Activated CD4-positive, alpha-beta T cell treated with anti-CD3 and anti-CD28 coated beads for 36 hours (primary cell): ENCODE measurements at places on chromosomes 1 and 21. TPM values are rescaled to one million over a fixed set of nuclear protein-coding genes. Genes with fewer than 3 reads are reported as not detected.

GRCh38 chr1:173294843-173295242 lies 87.7 kb upstream of the TNFSF4 start:
- peaks cover 24% of the 10 kb centered on the region for H3K4me1 ChIP-seq
- no peak overlapping the region for H3K4me3 ChIP-seq
- H3K27me3 ChIP-seq, result peaks cover 6% of the 10 kb centered on the region
- H3K27ac ChIP-seq, result no peak overlapping the region

- DNase-seq, result no peak
- H3K27ac ChIP-seq, result no peak overlapping the region
- H3K4me3 ChIP-seq, result no peak overlapping the region
- no peaks in the 10 kb centered on the region for H3K4me1 ChIP-seq
- no peaks in the 10 kb centered on the region for H3K36me3 ChIP-seq
These were observed 37.8 kb downstream of the CDCP2 start for GRCh38 chr1:54114955-54115354.

GRCh38 chr1:246214708-246215509 lies 292.2 kb downstream of the SMYD3 start:
- H3K4me1 ChIP-seq, result no peaks in the 10 kb centered on the region
- no peak overlapping the region for H3K4me3 ChIP-seq
- peaks cover 1% of the 10 kb centered on the region for H3K36me3 ChIP-seq
- H3K27ac ChIP-seq, result no peak overlapping the region
- no peak for DNase-seq

DNA sequence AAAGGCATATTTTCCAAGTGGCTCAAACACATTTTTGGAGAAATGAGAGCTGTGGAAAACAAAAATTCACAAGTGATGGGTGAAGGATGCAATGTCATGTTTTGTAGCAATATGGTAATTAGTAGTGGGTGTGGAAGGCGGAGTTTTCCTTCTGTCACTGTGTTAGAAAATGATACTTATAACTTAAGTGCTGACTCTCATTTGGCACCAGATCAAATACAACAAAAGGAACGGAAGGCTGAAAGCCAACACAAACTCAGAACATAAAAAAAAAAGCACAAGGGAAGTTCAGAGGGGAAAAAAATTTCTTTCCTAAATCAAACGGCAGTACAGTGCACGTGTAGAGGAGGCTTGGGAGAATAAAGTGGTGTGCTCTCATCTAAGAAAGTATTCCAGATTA lies at the start of gene TNFSF18:
TSS of gene TNFSF18 (minus strand) at position 77 of the 400 bp plus-strand sequence. CDS start at position 32, 45 bp downstream.
- H3K27ac ChIP-seq, result no peak within 1 kb of the TSS
- H3K36me3 ChIP-seq, result no peaks in the 10 kb centered on the region
- no peak for DNase-seq
- no peak within 1 kb of the TSS for H3K4me3 ChIP-seq
- no peaks in the 10 kb centered on the region for H3K27me3 ChIP-seq

ASPM gene
- 47.8 TPM for total RNA-seq

LRRC53 gene
- total RNA-seq, result not detected

EFNA3 gene
- 6.9 TPM for total RNA-seq
